ENCODE measurements at places on chromosomes 1 and 21.

DNA sequence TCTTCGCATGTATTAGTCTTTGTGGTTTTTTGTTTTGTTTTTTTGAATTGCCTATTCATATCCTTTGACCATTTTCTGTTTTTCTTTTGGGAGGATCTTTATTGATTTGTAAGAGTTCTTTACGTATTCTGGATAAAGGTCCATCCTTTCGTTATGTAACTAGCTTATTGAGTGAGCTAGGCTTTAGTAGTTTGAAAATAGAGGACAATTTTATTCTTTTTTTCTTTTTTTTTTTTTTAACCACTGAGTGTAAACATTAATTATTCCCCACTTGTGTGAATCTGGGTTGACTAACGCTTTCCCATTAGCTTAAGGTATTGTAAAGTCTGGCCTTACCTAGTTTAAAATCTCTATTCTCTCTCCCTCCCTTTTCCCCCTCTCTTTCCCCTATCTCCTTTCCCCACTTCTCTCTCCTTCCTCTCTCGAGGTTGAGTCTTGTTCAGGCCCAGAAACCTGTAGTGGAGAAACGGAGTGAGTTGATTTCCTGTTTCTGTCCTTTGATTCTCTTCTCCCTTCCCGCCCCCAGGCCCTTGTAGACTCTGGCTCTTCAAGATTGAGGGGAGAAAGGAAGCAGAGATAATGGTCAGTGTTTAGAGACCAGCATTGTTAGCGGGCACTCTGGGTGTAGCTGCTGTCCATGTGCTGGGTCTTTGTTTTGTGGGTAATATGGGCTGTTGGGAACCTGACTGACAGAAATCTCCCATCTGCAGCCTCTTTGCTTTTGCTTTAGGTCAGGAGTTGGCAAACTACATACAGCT is 1.5 kb downstream of the MORC3 start:
- DNase-seq = peak; percentile 47

DNA sequence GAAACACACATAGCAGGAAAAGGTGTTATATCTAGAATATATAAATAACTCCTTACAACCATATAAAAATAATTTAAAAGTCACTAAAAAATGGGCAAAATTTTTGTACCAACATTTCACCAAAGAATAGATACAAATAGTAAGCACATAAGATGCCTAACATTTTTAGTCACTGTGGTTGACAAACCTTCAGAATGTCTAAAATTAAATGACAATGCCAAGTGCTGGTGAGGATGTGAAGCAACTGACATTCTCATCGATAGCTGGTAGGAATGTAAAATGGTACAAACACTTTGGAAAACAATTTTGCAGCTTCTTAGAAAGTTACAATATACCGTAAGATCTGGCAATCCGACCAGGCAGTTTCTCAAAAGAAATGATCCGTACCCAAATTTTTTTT is 14.4 kb upstream of the TOMM20 start:
- DNase-seq = no peak

- DNase-seq = no peak
These were observed 25.6 kb downstream of the LDLRAP1 start for GRCh38 chr1:25568834-25569596.

GRCh38 chr1:18632783-18633421 is 2.3 kb downstream of the PAX7 start:
- DNase-seq = no peak

DNA sequence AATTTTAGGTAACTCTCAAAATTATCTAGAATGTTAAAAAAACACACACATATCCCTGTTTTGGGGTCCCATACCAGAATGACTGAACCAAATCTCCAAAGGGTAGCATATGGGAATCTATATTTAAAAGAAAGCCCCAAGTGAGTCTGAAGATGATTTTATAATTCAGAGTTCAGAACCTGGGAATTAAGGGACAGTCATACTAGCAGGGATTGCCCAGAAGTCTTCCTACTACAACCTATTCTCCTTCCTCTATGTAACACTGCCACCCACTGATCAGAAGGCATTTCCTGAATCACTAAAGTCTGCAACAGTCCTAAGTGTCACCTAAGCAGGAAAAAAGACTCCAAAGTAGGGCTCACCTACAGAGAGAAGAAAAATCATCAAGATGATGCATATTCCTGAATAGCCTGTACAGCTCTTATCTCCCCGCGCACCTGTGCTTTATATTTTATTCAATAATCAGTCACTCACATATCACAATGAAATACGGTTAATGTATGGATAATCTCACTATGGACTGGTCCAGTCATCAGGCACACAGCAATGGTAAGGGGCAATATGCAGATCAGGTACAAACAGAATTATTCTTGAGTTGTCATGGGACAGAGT is 4.9 kb downstream of the RGS1 start:
- DNase-seq = peak; percentile 62

GRCh38 chr1:36523850-36524249 is 41.1 kb upstream of the CSF3R start:
- DNase-seq = no peak

GRCh38 chr1:55374801-55375616 is 159.8 kb upstream of the USP24 start:
- DNase-seq = no peak

GRCh38 chr1:118013938-118014337 is 84.4 kb downstream of the WDR3 start:
- DNase-seq = no peak

DNA sequence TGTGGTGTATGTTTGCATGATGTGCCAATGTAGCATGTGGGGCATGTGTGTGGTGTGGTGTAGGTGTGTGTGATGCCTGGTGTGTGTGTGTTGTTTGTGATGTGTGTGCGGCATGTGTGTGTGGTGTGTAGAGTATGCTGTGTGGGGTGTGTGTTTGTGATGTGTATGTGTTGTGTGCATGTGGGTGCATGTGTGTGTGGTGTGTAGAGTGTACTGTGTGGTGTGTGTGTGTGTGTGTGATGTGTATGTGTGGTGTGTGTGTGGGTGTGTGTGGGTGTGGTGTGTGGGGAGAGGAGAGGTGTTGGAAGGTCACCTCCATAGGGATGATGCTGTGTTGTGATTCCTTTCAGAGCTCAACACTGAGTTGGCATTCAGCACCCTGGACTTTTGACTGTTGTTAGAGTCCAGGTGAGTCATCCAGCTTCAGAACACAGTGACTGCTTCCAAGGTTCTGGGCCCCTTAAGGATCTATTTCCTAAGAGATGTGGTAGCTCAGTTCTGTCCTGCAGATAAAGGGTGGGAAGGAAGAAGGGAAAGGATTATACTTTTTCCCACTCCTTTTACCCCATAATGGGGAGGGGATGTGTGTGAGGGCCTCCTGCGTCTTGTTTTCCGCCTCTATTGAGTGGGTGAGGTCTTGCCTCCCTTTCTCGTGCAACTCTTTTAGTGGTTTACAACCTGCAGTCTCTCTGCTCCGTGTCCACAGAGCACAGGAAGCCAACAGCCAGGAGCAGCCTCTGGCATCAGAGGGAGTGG is 47.6 kb downstream of the RHOU start:
- DNase-seq = no peak

- DNase-seq = no peak
These were observed 81.8 kb downstream of the PEX14 start for GRCh38 chr1:10556430-10557005.

DNA sequence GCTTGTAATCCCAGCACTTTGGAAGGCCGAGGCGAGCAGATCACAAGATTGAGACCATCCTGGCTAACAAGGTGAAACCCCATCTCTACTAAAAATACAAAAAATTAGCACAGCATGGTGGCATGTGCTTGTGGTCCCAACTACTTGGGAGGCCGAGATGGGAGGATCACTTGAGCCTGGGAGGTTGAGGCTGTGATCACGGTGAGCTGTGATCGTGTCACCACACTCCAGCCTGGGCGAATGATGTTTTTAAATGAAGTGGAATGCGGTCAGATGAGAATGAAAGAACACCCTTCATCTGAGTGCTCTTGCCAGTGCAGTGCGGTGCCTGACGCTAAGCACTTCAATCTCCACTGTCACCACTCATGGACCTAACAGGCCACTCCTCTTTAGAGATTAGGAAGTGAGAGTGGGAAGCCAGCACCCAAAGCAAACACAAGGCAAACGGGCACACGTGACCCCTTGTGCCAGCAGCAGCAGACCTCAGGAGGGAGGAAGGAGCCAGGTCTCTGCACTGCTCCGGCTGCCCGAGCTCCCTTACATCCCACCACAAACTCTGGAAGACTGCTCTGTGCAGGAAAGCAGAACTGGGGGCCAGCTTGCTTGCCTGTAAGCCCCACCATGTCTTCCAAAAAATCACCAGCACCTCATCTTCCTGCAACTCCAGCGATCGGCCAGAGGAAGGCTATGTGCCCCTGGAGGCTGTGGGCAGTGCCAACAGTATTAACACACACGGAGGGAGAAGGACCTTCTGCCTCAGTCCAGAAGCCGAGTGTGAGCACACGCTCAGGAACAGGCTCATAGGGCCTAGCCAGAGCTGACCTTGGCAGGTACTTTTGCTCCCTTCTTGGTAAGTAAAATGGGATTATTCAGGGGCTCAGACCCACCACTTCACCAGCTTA is 9.7 kb downstream of the CTNNBIP1 start:
- peak; percentile 91 for DNase-seq

DNA sequence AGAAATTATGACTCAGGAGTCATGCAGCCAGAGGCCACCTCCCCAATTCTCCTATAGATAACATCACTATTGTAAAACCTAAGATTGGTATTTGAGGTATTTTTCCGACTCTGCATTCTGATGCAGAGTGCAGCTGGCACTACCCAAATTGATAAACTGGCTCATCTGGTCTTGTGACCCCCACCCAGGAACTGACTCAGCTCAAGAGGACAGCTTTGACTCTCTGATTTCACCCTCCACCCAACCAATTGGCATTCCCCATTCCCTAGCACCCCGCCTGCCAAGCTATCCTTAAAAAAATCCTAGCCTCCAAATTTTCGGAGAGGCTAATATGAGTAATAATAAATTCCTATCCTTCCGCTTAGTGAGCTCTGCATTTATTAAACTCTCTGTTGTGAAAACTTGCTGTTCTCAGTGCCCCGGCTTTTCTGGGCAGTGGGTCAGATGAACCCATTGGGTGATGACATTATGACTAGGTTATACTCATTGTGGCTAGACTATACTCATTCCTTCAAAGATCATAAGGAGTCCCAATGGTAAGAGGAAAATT is 39.4 kb upstream of the EPS15 start:
- no peak for DNase-seq

DNA sequence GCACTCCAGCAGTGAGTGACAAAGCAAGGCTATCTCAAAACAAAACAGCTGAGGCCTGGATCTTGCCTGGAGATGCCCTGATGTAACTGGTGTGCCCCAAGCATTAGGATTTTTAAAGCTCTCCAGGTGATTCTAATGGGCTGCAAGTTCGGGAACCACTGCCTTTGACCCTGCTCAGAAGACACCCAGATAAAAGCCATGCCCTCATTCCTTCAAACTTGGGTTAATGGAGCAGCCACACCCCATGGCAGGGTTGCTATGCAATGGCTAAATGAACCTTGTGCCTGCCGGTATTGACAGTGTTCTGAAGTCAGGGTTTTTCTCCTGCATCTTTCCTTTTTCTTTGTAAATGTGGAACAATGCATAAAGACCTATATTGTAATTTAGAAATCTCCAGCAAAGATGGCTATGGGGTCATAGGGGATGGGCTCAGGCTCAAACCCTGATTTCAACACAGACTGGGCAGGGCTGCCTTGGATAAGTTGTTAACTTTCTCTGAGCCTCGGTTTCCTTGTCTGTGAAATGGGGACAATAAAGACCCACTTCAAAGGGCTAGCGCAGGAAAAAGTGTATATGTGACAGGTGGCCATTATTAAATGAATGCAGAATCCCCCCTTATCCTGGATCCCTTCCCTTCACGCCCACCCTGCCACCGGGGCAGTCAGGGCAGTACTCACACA is 453 bp downstream of the TFF3 start:
- DNase-seq = no peak

- no peak for DNase-seq
These were observed 4.5 kb downstream of the RPS6KA1 start for GRCh38 chr1:26533951-26534509.

DNA sequence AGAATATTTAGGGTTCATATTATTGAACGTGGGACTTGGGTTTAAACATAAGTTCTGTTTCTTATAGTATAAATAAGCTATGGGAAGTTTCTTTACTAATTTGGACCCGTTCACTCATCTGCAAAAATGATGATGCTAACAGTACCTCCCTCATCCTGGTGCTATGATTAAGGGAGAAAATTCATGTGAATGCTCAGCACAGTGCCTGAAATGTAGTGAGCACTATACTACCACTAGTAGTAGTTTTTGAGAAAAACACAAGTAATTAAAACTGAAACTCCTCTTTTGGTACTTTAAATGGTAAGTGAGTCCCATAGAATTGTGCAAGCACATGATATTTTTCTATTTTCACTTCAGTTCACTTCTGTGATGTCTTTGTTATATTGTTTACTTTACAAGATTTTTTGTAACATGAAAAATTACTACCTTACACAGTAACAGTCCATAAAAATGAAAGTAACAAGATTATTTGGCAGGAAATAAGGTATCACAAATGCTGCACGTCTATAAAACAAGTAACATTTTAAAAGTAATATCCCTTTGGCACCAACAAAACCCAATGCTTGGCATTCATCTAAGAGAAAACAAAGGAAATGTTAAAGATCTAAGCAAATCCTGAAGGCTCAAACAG is 11.3 kb upstream of the PTPRC start:
- no peak for DNase-seq

DNA sequence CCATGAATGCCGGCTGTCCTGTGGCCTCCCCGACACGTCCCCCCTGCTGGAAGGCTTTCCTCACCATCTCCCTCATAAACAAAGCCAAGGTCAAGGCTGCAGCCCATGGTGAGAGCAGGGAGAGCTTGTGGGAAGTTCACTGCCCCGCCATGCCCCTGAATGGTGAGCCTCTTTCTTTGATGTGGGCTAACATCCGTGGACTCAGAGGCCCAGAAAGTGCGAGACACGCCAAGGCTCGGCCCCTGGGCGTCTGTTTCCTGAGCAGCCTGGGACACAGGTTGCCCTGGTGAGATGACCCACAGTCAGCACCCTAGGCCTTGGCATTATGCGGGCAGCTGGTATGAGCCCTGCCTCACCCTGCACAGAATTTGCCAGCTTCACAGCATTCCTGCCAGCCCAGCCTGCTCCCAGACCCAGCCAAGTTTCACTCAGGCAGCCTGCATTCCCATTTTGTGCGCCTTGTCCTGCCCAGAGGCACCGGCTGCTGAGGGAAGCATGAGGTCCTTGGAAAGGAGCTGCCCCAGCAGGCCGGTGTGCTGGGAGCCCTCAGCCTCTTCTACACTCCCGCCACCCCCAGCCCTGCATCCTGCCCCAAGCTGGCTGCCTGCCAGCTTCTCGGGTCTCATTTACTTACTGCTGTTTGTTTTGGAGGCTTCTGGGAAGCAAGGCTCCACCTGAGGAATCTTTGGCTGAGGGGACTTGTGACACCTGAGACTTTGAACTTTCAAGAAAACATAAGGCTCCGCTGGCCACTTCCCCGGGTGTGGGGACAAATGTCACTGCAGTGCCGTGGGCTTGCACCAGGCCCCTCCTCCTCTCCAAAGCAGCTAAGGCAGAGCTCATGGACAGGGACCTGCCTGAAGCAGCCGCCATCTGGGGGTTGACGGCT is 31.9 kb downstream of the NEK2 start:
- DNase-seq = no peak

GRCh38 chr1:228459091-228459993 is 27.8 kb upstream of the RNF187 start:
- peak; percentile 70 for DNase-seq

GRCh38 chr1:231534703-231535159 is 6.3 kb downstream of the TSNAX start:
- no peak for DNase-seq
